ENCODE measurements at places on chromosomes 4 and X.

- no peak for DNase-seq
Observed at GRCh38 chr4:35503435-35503834, 740.9 kb downstream of the ARAP2 start.

DNA sequence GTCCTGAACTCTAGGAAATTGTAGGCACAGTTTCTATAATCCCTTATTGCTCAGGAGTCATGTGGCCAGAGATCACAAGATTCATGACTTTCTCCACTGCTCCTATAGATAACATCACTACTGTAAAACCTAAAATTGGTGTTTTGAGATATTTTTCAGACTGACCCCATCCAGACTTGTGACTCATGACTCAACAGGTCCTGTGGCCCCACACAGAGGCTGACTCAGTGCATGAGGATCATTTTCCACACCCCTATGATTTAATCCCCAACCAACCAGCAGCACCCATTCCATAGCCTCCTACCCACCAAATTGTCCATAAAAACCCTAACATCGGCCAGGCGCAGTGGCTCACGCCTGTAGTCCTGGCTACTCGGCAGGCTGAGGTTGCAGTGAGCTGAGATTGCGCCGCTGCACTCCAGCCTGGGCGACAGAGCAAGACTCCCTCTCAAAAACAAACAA, 13.2 kb upstream of the XIAP start:
- DNase-seq, result no peak

DNA sequence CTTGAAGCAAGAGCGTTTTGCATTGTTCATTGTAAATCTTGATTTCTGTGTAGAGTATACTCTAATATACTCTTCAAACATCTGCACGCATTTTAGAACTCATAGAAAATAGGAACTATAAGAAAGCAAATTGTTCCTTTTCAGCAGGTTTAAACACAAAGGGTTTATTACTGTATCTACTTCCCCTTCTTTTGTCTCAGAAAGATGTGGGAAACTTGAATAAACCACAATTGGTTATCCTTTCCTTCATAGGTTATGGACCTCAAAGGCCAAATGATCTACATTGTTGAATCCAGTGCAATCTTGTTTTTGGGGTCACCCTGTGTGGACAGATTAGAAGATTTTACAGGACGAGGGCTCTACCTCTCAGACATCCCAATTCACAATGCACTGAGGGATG, 46.0 kb upstream of the GUCY1B1 start:
- DNase-seq, result no peak

GRCh38 chr4:47606482-47606881, 121.4 kb downstream of the ATP10D start:
- no peak for DNase-seq

DNA sequence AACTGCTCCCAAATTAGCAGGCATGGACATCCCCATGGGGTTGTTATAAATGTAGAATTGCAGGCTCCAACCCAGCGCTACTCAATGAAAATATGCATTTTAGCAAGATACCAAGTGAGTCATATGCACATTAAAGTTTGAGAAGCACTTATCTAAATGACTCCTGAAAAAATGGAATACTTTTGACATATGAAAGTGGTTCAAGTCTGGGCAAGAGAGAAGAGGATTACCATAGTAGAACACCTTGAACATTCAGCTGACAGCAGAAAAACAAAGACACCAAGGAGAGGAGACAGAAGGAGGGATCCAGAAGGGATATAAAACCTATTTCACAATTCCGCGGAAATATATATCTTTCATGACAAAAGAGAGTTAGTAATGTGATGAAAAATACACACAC, 63.2 kb upstream of the CT83 start:
- no peak for DNase-seq

DNA sequence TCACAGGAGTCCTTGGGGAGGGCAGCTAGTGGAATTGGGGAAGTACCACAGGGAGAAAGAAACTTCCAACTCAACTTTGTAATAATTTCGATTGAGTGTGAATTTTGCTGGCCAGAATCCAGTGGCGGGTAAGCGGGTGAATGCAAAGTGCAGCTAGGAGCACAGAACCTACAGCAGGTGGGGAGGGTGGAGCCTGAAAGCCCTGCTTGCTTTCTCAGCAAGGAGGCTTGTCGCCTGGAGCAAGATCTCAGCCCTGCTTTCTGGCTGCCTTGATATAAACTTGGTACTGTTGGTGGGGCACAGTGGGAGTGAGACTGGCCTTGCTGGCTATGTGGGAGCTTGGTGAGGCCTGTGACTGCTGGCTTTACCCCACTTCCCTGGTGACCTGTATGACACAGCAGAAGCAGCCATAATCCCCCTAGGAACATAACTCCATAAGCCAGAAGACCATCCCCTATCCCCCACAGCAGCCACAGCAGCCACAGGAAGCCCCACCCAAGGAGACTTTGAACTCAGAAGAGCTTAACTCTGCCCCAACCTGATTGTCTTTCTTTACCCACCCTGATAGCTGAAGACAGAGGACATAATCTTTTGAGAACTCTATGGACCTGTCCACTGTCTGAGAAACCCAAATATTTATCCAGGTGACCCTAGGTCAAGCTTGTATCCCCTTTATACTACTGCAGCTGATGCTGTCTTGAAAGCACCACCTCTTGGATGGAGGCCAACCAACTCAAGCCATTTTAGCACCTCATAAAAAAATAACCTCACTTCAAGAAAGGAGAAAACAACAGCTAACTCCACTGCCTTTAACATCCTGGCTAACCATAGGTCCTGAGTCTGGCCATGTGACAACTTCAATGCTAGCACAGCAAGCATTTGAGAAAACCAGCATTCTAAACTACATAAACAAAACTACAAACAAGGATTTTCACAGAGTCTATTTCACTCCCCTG, 87.2 kb upstream of the PDE5A start:
- no peak for DNase-seq

DNA sequence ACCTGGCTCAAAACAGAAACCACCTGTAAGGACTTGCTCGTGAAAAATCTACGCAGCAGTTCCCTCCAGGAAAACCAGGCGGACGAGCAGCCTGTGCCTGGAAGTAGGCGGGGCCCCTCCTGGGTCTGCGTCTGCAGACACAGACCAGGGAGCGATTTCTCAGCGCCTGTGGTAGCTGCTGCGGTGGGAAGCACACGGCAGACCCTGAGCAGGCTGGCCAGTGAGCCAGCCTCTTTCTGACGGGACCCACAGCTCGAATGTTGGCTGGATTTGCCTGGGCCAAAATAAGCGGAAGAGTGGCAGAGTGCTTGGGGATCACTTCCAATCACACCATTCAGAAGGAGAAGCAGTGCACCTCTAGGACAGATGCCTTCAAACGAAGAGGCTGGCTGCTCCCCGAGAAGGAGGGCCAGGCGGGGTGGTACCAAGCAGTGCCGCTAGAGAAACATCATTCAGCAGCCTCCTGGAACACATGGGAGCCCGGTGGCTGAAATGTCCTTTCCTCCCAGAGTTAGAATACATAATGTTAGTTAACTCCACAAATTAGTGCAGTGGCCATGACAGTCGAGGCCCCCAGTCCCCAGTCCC, 85.9 kb downstream of the GATB start:
- no peak for DNase-seq

DNA sequence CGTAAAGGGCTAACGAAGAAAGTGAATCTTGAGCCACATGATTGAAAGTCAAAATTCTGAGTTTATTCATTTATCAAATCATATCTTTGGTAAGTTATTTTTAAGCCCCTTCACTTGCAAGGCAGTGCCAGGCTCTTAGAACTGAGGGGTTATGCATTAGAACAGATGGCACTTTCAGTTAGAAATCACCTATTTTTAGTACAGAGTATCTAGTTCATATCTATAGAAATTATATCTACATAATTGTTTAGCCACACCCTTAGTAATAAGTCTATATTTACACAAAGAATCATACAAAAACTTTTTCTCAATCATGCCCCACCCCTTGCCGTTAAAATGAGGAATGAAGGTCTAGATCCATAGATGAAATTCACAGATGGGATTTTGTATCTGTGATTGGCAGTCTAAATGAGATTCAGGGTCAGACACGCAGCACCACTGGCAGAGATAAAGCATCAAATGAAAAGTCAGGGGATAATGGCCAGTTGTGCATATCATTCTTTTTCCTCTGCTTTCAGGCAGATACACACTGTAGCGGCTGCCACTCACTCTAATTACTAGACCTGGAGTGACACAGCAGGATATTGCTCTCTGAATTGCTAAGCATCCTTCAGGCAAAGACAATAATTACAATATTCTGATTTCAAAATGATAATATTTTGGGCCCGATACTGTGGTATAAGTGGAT, 440.5 kb downstream of the MAPK10 start:
- no peak for DNase-seq

DNA sequence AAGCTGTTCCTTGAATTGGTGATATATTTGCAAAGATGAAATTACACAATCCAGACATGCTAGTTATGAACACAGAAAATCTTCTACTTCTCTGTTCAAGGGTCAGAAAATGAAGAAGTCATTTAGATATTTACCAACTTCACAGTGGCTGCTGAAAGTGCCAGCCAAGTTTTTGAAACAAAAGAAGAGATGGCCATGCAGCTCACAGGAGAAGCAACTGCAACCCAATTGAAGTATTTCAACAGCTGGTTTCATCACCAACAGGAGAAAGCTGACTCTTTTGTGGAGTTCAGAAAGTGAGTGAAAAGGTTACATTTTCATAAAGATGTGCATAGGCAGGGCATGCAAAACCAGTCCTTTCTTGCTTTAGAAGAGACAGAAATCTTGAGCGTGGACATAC, 70.1 kb upstream of the LSM6 start:
- no peak for DNase-seq

DNA sequence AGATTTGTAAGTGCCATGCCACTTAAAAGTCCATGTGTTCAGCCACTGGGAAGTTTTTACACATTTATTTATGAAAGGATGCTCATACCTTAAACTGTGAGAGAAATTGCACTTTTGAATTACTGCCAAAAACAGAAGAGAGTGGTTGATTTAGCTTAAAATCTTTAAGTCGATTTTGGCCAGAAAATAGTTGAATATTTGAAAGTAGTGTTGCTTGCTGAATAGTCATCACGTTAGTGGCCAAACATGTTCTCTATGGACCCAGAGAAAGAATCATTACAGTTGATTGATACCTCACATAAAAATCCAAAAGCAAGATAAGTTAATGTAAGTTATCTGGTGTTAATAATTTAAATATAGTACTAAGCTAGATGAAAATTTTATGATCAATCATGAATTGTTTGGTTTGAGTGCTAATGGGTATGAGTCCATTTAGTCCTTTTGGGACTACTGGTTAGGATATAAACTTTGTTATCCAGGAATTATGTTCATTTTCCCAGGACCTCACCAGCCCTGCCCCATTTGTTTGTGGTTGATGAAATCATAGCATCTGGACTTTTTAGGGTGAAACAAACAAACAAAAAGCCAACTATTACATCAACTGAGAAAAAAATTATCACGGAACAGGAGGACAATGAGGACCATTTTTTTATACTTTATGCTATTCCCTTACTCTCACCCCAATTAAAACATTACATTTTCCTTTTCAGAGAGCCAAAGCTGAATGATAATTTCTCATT, 6.3 kb downstream of the GIMD1 start:
- no peak for DNase-seq

DNA sequence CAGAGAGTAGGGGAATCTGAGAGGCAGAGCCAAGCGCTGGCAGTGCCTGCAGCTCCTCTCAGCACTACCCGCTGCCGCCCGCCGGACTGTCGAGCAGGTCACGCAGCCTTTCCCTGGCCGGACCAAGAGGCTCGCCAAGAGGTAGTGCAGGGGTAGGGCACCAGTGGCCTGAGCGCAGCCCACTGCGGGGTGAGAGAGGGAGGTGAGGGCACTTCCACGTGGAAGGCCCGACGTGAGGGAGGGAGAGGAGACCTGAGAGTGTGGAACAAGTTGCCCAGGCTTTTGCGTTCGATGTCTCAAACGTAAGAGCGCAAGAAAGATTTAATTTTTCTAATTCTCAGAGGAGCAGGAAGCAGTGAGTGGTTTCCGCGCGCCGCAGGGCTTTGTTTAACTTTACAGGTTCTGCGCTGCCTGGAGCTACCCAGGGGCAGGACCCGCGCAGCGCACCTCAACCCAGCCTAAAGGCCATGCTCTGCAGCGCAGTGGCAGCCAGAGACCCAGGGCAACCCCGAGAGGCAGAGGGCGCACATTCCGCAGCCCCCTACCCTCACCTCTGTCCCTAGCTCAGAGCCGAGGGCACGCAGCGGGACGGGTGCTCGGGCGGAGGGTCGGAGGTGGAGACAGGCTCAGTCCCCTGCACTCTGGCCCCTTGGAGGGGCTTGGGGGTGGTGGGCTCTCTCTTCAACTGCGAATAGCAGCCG, 14.9 kb downstream of the ARHGAP36 start:
- DNase-seq, result no peak

DNA sequence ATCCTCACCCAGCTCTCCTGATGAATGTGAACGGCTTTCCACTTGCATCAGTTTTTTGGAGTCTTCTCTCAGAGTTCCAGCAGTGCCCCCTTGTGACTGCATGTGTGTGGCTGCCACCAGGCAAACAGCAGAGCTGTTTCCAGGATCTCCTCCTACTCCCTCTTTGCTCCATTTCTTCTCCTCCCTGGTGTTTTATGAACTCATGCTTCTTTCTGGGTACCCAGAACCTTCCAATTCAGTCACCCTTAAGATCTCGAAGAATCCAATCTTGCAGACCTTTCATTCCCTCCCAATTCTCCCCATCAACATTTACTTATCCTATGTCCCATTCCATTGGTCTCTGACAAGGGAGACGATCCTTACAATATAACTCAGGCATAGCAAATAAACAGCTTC, 6.8 kb upstream of the TCEANC start:
- no peak for DNase-seq

DNA sequence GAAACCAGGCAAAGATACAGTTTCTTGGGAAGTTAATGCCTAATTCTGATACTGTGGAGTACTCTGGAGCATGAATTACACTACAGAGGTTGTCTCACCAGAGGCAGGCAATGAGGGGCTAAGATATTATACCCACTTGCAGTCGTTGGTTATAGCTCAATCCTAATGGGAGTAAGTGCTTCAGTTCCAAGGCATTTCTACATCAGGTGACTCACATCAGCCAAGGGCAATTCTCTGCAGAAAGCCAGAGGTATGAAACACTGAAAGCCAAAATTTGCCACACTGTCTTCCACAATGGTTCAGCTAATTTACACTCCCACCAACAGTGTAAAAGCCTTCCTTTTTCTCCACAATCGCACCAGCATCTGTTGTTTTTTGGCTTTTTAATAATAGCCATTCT, 174.0 kb upstream of the IL15 start:
- DNase-seq, result no peak

DNA sequence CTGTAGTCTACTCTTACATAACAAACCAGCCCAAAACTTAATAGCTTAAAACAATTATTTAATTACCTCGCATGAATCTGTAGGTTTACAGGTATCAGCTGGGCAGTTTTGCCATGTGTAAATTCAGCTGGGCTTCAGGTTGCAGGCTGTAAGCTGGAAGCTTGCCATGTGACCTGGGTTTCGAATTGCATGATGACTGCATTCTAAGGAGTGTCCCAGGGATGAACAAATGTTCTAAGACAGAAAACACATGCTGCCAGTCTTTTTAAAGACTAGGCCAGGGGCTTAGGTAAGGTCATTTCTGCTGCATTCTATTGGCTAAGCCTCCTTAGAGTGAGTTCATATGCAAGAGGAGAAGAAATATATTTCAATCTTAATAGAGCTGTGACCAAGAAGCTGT, 44.8 kb downstream of the GRIA2 start:
- DNase-seq, result no peak

- no peak for DNase-seq
Observed at GRCh38 chr4:17561195-17561909, 15.6 kb upstream of the LAP3 start.
